Right forelimb (tissue), 1 donor: ENCODE measurements at places on chromosomes 2 and 18.
A peak's percentile ranks its signal among the peaks of the same experiment; 100 is the strongest.

DNA sequence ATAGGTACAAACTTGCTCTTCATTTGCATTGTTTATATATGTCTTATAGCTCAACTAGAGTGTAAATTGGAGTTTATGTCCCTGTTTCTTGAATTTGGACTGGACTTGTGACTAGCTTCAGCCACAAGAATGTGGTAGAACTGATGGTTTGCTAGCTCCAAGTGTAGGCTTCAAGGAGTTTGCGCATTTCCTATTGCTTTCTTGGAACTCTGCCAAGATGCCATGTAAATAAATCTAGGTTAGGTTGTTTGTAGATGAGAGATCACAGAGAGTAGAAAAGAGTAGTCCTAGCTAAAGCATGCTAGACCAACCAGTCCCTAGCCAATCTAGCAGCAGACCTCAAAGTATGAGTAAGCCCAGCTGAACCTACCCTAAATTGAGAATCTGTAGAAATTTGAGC, 183.0 kb upstream of the CYP26B1 start:
- no peak for DNase-seq

DNA sequence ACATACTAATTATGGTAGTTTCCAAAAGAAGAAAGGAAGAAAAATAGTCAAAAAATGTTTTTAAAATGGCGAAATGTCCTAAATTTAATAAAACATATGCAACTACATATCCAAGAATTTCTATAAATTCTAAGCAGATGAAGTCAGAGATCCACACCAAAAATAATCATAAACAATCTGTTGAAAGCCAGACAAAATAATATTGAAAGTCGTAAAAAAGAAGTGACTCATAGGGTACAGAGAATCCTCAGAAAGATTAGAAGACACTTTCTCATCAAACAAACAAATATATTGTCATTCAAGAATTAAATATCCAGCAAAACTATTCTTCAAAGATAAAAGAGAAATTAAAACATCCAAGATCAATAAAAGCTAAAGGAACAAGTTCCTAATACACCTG, 281.4 kb upstream of the ZNF804A start:
- no peak for DNase-seq

GRCh38 chr2:27303093-27304025, 4.9 kb downstream of the UCN start:
- no peak for DNase-seq

GRCh38 chr2:57760381-57760801, 286.2 kb upstream of the VRK2 start:
- DNase-seq = no peak

DNA sequence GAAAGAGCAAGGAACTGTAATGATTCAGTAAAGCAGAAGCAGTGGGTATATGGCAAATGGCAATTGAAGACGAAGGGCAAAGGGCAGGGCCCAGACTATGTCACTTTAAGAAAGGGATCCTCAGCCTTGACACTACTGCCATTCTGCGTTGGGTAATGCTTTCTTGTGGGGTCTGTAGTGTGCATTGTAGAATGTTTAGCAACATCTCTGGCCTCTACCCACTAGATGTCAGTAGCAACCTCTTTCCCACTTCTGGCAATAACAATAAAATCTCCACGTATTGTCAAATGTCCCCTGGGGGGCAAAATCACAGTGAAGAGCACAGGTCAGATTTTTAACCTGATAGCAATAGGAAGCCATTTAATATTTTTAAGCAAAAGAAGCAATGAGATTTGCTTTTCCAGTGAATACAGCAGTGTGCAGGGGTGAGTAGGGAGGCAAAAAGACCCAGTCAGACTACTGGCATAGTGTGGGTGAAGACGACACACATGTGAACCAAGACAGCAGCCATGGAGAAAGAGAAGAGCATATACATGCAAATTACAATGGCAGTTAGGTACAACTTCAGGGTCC, 209.5 kb downstream of the DYM start:
- DNase-seq = no peak

DNA sequence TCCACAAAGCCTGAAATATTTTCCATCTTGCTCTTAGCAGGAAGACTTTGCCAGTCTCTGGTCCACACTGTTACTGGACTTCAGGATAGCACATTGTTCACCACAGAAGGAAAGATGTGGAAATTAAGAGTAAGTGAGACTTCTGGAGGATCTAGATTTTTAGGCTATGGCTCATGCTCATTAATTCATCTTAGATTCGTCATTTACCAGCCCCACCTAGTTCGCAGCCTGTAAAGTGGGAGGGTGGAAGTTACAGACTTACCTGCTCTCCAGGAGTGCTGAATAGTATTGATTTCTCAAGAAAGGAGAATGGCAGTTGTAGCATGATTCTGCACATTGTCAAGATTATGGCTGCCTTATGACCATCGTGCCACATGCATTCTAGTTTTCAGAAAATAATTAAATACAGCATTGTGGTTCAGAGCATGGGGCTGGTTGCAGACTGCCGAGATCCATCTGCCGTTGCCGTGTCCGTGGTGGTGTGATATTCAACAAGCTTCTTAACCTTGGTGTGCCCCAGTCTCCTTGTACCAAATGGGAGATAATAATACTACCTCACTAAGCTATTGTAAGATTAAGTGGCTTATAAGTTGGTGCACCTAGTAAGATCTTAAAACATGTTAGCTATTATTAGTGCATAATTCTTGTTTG, 56.8 kb downstream of the RNF144A start:
- DNase-seq = no peak

DNA sequence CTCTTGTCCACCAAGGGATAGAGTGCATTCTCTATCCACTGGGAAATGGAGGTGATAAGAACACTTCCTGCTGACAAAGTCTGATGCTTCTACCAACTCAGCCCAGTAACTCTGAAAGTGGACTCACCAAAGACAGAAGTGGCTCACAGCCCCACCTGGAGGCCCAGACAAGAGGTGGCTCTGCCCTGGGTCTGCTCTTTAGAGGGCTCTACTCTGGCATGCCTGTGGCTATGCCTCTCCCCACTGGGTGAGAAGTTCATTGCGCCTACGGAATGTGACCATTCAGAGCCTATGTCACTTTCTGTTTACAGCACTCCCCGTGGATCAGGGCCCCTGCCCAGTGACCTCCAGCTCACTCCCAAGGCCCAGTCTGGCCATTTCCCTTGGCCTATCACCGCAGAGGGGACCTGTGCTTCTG, 13.5 kb upstream of the XDH start:
- DNase-seq = no peak

GRCh38 chr18:6917072-6917471, 187.6 kb downstream of the ARHGAP28 start:
- no peak for DNase-seq

DNA sequence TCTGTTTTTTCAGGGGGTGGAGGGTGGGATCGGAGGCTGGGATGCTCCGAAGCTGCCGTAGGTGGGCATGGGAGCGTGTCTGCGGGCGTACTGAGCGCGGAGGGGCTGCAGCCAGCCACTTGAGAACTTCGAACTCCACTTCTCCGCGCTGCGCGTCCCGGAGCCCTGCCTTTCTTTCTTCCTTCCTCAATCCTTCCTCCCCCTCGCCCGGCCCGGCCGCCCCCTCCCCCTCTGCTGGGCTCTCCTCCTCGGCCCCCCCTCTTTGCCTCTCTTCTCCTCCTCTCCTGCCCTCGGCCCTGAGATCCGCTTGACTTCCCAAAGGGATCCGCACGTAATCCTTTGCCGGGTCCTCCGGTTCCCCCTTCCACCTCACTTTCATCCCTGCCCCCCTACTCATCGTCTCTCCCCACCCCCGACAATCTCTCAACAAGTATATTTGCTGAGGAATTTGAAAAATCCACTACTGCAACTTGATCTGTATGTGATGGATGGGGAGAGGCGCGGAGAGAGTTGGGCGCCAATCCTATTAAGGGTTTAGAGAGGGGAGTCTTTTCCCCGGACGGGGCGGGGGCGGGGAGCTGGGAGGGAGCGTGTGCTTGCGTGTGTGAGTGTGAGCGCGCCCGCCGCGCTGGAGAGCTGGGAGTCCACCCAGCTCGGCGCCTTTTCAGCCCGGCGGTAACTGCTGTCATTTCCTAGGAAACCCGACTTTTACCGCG, 1.1 kb downstream of the GLI2 start:
- peak; percentile 86 for DNase-seq

GRCh38 chr2:30688956-30689401, 118.3 kb downstream of the CAPN13 start:
- DNase-seq = no peak

DNA sequence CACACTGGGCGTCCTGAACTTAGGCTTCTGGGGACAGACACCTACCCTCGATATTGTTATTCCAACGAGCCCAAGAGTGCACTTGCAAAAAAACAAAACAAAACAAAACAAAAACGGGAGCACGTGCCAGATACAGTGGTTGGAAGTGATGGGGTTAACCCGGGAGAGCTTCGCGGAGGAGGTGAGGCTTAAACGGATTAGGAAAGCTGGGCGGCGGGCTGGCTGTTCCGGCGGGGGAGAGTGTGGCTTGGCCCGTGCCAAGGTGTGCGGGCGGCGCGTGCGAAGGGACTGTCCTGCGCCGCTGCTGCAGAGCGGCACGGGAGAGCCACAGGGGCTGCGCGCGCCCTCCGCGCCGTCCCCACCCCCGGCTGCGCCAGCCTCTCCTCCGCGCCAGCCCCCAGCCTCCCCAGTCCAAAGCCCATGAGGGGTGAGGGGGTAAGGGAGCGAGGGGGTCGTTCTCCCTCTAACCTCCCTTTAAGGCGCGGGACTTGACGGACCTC, 1.5 kb upstream of the SLC30A3 start:
- DNase-seq = no peak

DNA sequence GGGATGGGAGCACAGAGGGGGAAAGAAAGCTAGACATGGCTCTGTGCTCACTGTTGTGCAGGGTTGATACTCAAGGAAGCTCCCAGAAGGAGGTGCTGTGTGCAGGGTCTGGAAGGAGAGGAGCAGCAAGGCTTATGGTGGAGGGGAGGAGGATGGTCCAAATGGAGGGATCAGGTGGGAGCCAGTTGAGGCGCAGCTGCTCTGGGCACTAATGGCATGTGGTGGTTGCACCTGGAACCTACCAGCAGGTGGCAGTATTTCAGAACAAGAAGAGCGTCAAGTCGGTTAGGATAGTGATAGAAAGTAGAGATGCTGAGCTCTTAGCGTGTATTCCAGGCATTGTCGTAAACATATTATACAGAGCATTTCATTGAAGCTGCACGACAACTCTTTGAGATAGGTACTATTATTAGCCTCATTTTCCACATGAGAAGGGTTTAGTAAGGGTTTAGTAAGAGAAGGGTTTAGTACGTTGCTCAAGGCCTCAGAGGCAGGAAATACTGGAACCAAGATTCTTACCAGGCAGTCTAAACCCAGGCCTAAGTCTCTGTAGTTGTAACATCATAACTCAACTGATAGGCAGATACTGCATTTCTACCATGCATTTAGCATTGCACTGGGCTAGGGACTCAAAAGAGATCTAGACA, 223.7 kb downstream of the CYP26B1 start:
- no peak for DNase-seq

DNA sequence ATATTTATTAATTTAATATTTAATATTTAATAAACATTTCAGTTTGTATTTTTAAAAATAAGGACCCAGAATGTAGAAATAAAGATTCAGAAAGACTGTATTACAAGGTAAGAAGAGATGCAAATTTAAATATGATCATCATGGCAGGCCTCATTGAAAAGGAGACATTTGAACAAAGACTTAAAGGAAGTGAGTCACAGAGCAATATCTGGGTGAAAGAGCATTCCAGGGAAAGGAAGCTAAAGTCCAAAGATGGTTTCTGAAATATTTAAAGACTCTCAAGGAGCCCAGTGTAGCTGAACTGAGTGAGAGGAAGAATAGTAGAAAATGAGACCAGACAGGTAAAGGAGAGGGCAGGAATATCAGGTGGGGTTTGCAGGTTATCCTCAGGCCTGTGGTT, 5.9 kb downstream of the SCYGR4 start:
- DNase-seq = no peak

- DNase-seq = no peak
Observed at GRCh38 chr2:230932556-230933511, 7.8 kb upstream of the GPR55 start.

- DNase-seq = no peak
Observed at GRCh38 chr2:234979204-234980167, 27.7 kb downstream of the SH3BP4 start.

DNA sequence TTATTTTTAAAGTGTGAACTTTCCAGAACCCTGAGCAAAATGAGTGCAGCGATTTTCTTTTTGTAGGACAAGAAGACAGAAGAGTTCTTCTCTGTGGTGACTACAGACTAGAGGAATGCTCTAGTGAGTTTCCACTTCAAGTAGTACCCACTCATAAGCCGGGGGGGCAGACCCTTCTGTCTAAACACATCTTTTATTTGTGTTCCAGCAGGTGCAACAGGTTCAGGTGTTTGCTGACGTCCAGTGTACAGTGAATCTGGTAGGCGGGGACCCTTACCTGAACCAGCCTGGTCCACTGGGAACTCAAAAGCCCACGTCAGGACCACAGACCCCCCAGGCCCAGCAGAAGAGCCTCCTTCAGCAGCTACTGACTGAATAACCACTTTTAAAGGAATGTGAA, 25.2 kb downstream of the PTRHD1 start:
- no peak for DNase-seq

DNA sequence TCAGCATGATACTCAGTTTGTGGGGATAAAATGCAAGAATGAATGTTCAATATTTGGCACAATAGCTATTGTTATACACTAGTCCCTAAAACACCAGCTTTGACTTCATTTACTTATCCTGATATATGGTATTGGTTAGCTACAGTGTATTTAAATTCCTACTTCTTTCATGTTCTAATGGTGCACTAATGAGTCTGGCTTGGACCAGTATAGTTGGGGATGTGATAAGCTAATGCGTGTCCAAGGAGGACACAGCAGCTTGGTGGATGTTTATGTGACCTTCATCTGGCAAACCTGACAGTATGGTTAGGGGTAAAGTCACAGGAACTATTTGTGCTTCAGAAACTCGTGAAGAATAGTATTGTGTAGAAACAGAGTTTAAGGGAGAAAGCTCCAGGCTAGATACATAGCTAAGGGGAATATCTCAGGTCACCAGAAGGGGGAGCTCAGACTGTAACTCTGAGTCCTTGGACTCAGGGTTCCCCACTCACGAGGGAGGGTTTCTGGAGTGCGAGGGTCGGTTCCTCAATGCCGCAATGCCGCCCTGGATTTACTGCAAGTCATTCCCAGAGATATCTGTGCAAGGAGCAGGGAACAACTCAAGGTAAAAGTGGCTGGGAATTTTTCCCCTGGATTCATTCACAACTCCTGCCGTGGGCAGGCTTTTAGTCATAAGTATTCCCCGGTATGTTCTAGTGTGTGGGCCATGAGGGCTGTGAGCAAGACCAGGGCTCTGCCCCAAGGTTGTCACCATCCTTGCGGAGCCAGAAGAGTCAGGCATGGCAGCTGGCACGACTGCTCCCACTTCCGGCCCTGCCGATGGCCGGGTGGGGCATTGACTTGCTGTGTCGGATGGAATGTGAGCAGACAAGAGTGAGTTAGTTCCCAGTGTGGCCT, 14.5 kb downstream of the IL1R2 start:
- DNase-seq = no peak

DNA sequence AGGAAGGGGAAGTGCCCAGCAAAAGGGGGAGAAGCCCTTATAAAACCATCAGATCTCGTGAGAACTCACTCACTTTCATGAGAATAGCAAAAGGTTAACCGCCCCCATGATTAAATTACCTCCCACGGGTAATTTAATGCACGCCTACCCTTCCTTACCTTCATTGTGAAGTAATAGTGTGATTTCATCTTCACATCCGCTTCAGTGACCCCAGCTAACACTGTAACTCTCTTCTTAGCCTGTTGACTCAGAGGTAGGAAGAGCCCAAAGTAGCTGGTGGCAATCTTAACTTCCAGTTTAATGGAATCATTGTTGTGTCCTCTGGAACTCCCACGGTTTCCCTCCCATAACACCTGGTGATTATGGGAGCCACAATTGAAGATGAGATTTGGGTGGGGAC, 120.5 kb downstream of the GULP1 start:
- DNase-seq = no peak

GRCh38 chr2:179031731-179032408, 18.1 kb downstream of the CCDC141 start:
- no peak for DNase-seq
